Astrocyte (in vitro differentiated cells and primary cell): ENCODE measurements at places on chromosomes 5 and 9.

- DNase-seq, result peak; percentile 8
Observed at GRCh38 chr5:100800562-100800961, 102.5 kb downstream of the ST8SIA4 start.

DNA sequence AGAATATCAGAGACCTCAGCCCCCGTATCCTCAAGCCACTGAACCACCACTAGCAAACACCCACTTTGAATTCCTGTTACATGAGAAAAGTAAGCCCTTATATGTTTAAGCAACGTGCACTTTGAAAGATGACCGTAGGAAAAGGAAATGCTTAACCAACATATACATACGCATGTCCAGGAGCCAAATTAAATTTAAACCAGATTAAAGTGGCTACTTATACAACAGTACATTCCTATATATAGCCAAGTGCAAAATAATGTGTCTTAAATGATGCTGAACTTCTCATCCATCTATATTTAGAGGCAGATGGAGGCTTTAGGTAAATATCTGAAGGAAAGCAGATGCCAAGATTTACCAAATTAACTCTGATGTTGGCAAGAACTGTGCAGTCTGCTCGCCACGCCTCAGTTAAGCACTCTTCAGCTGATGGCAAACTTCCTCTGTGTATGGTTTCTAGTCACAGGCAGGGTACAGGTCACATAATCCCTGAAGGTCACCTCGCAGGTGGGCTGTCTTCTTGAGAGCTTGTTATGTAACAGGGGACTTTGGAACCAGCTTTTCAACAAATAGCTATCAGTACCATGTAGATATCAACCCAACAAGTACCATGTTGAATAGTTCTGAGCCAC is 8.6 kb downstream of the GCNT4 start:
- DNase-seq, result no peak

- no peak for DNase-seq
Observed at GRCh38 chr9:34572092-34572491, 17.4 kb downstream of the CNTFR start.

DNA sequence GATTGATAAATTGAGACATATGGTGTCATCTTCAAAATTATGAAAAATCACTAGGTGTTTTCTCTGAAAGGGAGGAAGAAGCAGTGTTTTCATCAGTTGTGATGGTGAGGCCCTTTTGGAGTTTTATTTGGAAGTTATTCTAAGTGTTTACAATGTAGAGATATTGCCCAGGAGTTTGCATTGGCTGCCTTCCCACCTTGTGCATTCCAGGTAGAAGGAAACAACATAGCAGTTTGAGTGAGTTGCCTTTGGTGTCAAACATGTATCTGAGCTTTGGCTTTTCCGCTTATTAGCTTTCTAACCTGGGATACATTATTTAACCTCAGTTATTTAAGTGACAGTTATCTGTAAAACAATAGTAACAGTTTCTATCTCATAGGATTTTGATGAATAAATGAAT is 122.5 kb downstream of the SCAMP1 start:
- DNase-seq, result no peak

- DNase-seq, result no peak
Observed at GRCh38 chr5:148970876-148971275, 92.0 kb downstream of the SH3TC2 start.

- no peak for DNase-seq
Observed at GRCh38 chr5:97065475-97065874, 76.9 kb downstream of the LIX1 start.

- peak; percentile 77 for DNase-seq
Observed at GRCh38 chr5:148469501-148469935, 85.8 kb downstream of the FBXO38 start.
